ENCODE measurements at places on chromosomes 3 and 15.

DNA sequence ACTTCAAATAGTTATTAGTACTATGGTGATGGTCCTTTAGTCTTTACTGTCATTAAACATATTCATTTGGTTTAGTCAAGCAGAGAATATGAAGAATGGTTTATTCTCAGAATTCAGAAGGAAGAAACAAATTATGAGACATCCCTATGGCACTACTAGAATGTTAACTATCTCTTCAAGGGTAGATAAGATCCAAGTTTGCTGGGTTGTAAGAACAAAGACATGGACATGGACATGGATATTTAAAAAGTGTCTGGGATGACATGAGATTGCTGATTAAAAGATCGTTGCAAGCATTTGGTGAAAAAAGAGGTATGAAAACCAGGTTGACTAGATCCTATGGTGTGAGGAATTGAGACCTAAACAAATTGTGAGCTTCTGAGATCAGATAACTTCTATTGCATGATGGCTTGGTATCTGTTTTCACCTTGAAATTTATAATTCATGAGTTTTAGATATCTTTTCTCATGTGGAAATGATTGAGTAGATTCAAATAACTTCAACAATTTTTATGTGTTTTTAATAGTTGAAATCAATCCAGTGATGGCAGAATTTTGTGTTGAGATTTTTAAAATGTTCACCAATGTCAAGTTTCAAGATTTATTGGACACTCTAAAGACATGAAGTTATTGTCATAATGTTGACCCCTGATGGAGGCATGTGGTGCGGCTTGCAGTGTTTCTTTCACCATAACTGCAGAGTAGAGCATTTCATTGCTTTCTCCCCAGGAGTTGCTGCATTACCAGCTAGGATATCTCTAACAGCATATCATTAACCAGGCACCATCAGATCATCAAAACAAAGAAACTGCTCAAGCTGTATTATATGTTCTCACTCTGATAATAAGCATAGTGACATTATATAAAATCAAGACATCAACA, 72.6 kb downstream of the NAALADL2 start:
- no peak for DNase-seq

GRCh38 chr15:48242015-48242414, 35.9 kb downstream of the SLC12A1 start:
- DNase-seq: no peak

DNA sequence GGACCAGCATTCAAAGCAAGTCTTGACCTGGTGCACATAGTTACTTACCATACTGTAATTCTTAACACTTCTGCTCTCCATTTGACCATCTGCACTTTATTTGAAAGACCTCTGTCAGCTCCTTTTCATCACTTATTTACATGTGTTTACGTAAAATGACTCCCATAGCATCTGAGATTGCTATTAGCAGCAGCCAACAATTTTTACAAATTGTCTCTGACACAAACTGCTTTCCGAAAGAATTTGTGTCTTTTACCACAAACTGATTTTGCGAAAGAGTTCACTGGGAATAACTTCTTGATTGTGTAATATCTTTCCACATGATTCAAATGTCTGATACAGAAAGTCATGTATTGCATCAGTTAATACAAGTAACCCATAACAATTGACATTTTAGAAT, 144.1 kb upstream of the PEX5L start:
- no peak for DNase-seq

GRCh38 chr3:24123596-24123995, 178.5 kb downstream of the NR1D2 start:
- no peak for DNase-seq

DNA sequence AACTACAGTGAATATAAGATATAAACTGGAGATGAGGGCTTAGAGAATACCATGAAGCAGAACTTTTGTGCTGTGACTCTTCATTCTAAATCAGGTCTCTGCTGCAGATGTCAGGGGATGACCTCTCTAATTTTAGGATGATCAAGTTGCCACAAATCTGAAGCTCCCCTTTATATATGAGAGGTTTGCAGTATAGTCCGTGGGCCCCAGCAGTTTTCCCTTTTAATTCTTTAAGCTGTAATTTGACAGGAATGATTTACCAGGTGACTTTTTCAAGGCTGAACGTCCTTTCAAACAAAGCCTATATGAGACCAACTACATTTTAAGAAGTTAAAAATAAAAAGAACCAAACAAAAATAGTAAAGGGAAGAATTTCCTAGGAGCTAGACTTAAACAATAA, 4.9 kb upstream of the PLOD2 start:
- no peak for DNase-seq

GRCh38 chr3:30476368-30477084, 129.9 kb upstream of the TGFBR2 start:
- no peak for DNase-seq

DNA sequence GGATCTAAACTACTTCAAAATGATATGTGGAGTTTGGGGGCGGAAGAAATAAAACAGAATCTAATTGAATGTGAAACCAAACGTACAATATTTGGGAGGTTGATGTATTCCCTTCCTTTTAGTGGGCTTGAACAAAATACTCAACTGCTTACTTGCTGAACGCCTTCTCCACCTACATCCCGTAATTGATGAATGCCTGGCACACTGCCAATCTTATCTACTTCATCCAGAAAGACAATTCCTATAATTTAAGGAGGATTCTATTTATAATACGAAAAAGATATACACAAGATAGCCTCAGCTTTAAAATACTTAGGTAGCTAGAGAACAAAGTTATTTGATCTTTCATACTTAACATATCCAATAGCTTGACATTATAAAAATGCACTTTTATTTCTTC, 23.1 kb upstream of the PDCD7 start:
- DNase-seq: no peak

DNA sequence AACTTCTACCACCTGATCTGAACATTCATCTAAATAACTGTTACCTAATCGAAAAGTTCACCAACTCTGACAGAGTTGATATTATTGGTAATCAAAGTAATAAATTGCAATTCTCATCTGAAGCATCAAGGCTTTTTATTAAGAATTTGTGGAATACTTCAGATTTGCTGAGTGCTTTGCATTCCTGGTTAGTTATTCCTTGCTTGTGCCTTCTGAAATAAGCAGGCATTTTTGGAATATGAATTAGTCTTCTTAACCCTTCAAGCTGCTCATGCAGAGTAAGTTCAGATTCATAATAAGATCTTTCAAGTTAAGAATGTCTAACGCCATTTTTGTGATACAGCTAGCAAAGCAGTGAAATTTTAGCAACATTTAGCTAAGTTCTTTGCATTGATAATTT, 188.5 kb downstream of the ALCAM start:
- DNase-seq: no peak

GRCh38 chr3:120670576-120670975, 11.5 kb downstream of the HGD start:
- DNase-seq: no peak

DNA sequence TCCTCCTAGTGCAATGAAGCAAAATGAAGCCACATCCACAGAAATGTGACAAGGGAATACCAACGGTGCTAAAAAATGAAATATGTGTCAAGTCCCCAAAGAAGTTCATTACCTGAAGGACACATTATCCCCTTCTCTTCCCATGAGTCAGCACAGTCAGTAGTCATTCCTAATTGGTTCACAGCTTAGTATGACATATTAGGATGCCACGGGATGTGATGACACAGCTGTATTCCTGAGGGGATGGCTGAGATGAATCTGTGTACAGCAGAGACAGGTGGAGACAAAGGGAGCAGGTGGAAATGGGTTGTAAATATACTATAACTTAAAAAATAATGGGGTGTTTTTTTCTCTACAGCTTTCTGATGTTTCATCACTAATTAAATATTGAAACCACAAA, 273.4 kb downstream of the ARRDC4 start:
- no peak for DNase-seq
